ENCODE measurements at places on chromosomes 5 and 9. TPM values are rescaled to one million over a fixed set of nuclear protein-coding genes. Genes with fewer than 3 reads are reported as not detected.
A peak's percentile ranks its signal among the peaks of the same experiment; 100 is the strongest.

The PRKAA1 gene
- 30.2 TPM for total RNA-seq

The PITX1 gene
- total RNA-seq = 0.07 TPM

The FOXD4 gene
- 0.21 TPM for total RNA-seq

The CENPK gene
- 36.6 TPM for total RNA-seq

The MRPL36 gene
- total RNA-seq = 52.8 TPM

The CCL27 gene
- total RNA-seq = 1.0 TPM

The EGFL7 gene
- total RNA-seq = 54.6 TPM

The DNAH5 gene
- total RNA-seq = 0.35 TPM

DNA sequence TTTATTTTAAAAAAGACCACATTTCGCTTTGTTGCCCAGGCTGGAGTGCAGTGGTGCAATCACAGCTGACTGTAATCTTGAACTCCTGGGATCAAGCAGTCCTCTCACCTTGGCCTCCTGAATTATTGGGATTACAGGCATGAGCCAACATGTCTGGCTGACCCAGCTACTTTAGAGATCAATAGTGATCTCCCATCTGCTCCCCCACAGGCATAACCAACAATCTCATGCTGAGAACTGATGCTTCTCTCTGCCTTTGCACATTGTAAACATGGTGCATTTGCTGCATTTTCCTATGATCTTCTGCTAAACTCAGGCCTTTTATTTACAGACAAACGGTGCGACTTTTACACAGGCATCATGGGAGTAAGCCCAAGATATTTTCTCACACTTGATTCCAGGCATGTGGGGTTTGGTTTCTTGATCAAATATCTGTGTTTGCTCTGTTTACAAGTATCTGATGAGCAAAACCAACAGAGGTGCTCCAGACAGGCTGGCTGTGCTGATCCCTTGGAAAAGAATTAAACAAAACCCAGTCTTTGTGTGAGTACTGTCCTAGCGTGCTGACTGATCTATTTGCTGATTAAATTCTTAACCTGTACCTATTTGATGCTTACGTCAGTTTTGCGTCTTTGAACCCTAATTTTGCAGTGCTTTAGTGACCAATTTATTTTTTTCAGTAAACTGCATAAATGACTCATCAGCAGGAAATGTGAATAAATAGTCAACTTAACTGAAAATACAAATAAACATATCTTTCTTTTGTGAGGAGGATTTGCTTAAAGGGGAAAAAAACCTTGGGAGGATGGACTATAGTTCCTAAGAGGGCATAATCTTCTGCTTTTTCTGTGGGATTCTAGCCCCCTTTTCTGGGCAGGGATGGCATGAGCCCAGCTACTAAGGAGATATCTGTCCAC is 191.7 kb upstream of the NR3C1 start:
- DNase-seq = no peak

GRCh38 chr9:122827761-122828093 is 661 bp downstream of the PDCL start:
- no peak for DNase-seq

DNA sequence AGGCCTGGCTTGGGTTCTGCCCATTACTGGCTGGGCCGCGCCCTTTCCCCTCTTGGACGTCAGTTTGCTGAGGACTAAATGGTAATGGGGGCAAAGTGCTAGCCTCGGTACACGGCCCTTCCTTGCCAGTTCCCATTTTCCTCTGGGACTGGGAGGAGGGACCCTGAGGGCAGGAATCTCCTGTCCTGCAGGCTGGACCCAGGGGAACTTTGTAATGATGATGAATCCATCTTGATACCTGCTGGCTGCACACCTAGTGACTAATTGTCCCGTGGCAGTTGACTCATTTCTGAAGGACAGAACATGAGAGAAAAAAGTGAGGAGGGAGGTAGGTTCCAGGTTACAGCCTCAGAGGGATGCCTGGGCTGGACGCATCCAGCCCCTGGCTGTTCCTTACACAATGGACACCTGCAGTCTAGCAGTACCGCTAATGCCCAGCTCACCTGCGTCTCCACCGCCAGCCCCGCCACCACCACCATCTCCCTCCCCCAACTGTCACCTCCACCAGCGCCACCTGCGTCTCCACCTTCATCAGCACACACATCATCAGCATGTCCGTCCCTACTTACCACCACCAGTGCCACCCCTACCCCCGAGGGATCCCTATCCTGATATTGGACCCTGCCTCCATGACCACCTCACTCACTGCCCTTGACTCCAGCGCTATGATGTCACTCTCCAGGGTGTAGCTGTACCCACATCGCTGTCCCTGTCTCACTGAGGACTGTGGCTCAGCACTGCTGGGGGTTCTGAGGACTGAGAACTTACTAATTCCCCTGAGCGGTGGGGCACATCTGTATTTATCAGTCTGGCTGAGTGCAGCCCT is 4.3 kb downstream of the CDHR2 start:
- DNase-seq = no peak

- DNase-seq = no peak
These were observed 103.4 kb downstream of the DOCK2 start for GRCh38 chr5:169740435-169740834.

DNA sequence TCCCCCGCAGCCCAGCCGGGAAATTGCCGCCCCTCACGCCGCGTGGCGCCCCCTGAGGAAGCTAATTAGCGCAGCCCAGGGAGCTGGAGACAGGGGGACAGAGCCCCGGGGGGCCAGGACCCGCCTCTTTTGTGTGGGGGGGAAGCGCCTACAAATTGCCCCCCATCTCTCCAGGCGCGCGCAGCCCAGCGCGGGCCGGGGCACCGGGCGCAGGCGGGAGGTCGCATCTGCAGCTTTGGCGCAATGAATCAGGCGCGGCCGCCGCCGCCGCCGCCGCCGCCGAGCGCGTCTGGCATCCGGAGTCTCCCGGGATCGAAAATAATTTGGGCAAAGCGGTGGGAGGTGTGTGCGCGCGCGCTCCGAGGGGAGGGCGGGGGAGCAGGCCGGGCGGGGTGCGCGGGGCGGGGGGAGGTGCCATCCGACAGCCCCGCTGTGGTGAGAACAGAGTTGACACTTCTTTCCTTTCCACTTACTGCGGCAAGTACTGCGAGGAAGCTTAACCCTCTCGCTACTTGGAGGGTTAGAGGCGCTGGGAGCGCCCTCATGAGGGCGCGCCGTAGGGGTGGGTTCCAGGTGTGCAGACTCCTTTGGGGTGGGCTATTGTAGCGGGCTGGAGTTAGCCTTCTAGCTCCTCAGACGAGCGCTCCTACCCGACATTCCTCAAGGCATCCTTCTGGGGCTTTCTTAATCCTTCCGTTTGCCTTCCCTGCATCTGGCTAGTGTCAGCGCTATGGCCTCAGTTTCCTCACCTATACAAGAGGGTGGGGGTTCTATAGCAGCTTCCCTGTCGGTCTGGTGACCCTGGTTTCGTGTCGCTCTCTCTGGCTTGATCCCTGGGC is 63.1 kb downstream of the CXXC5 start:
- peak; percentile 75 for DNase-seq

DNA sequence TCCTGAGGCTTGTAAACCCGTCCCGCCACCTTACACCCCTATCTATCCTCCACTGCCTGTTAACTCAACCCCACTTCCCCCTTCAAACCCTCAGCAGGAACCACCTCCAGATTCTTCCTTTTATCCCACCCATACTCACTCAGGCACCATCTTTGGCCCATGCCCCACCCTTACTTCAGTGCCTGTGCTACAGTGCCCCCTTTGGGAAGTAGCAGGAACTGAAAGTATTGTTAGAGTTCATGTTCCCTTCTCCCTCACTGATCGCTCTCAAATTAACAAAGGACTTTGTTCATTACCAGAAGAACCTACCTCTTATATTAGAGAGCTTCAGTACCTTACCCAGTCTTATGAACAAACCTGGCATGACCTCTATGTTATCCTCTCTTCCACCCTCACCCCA is 92.2 kb upstream of the MOCS2 start:
- DNase-seq = no peak

DNA sequence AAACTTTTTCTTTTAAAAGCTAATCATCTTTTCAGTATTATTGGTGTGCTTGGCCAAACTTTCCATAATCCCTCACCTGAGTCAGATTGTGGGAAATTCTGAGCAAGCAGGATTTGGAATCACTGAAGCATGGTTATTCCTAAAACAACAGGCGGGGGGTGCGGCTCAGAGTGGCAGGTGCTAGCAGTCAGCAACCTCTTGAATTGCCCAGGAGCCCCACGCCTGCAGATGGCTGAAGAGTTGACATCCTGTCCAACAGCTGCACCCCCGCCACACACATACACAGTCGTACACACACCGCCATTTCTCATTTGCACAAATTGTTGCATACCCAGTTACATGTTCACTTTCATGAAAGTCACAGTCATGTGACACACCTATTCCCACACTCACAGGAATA is 96.6 kb downstream of the LHX2 start:
- DNase-seq = no peak

- no peak for DNase-seq
These were observed 1.6 kb upstream of the PAPPA start for GRCh38 chr9:116151966-116152381.

GRCh38 chr9:135748676-135749075 is 46.7 kb downstream of the KCNT1 start:
- DNase-seq = no peak

DNA sequence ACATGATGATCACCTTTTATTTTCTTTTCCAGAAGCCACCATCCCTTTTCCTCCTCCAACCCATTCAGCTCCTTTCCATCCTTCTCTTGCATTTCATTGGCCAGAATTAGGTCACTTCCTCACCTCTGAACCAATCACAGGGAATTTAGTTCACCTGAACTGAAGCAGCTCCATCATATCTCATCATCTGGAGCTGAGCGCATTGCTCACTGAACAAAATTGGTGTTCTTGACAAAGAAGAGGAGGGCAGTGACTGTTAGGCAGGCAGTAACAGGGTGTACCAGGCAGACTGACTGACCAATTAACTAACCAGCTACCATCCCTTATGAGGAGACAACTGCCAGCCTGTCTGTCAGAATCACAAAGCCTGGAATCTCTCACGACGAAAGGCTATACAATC is 1.8 kb upstream of the ZNF354A start:
- DNase-seq = no peak

DNA sequence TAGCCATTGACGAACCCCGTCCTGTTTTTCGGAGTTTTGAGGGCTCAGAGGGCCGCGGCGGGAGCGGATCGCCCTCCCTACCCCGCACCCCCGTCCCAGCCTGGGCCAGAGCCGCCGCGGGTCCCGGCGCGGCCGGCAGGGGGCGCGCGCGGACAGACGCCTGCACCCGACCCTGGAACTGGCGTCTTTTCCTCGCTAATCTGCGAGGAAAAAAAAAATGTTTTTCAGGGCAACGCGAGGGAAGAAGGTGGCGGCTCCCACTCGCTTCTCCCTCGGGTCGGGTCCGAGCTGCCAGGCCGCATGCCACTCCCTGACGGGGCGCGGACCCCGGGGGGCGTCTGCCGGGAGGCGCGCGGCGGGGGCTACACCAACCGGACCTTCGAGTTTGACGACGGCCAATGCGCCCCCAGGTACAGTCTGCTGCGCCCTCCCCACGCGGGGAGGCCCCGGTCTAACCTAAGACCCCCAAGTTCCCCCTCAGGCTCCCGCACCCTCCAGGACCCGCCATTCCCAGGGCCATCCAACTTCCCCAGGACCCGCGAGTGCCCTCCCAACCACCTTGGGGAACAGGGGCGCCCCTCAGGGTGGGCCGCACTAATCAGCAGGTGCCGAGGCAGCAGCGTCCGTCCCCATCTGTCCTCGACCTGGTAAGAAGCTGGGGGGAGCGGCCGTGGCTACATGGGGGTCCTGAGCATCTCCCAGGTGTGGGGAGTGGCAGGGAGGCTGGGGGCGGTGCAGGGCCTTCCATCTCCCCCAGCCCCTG is at the start of gene KCNT1:
Gene KCNT1, plus strand, starts transcription at position 227 of the 763 bp plus-strand sequence. Its CDS starts 74 bp downstream, at position 301.
- DNase-seq = peak; percentile 83

- DNase-seq = no peak
These were observed 193.0 kb downstream of the PRR16 start for GRCh38 chr5:120657104-120657503.

DNA sequence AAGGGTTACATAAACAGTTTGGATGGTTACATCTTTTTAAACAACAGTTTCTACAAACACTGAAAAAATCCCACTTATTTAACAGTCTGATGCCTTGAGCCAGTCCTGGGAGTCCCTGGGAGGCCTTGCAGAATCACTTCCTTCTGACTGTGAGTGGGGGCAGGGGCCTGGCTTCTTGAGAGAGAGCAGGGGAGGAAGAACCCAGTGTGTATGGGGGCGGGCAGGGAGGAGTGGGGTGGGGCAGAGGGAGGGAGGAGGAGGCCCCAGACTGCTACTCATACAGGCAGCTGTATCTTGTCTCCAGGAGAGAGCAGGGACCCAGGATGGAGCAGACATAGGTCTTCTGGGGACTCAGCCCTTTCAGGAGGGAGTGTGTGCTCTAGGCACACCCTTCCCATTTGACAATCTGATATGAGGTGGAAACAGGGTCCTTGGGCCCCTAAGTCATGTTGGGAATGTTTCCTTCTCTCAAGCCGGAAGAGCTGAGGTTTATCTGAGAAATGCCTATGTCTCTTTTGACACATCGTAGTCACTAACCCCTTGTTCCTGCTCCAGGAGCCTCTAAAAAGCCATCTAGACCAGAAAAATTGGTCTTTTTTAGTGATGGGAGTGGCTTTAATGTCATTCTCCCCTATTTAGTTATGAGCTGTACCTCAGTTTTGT is 52.8 kb downstream of the IRF1 start:
- peak; percentile 54 for DNase-seq

- no peak for DNase-seq
These were observed 132.4 kb upstream of the EPB41L4A start for GRCh38 chr5:112551419-112552032.

- DNase-seq = peak; percentile 16
These were observed 284.5 kb upstream of the POU5F2 start for GRCh38 chr5:94025788-94026473.

DNA sequence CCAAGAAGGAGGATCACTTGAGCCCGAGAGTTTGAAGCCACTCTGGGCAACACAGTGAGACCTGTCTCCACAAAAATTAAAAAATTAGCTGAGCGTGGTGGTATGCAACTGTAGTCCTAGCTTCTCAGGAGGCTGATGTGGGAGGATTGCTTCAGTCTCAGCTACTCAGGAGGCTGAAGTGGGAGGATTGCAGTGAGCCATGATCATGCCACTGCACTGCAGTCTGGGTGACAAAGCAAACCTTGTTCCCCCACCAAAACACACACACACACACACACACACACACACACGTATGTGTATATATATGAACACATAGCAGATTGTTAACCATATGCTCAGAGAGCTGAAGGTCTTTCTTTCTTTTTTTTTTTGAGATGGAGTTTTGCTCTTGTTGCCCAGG is 157.5 kb upstream of the MAST4 start:
- no peak for DNase-seq

- DNase-seq = no peak
These were observed 31.9 kb downstream of the GNA14 start for GRCh38 chr9:77616191-77616590.

DNA sequence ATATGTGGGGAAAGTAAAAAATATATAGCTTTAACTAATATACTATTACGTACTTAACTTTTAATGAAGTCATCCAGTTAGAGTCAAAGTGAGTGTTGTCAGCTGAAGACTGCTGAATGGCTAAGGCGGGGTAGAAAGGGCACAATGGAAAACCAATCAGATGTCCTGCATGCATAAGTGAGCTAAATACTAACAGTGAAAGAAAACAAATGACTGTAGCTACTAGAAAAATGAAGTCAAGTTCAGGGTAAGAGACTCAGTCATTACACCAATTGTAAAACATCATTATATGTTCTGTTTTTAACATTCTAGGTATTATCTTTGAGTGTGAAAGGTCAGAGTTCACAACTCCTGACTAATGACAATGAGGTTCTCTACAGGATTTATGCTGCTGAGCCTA is 295.2 kb downstream of the ADGRV1 start:
- no peak for DNase-seq
